ENCODE measurements at places on chromosomes 1 and 21.

GRCh38 chr21:36229181-36229580 is 72.6 kb downstream of the DOP1B start:
- DNase-seq = no peak

- DNase-seq = no peak
Measured at GRCh38 chr1:94878329-94878728, 48.6 kb downstream of the CNN3 start.

GRCh38 chr1:185980891-185981290 is 246.7 kb downstream of the HMCN1 start:
- DNase-seq = no peak

DNA sequence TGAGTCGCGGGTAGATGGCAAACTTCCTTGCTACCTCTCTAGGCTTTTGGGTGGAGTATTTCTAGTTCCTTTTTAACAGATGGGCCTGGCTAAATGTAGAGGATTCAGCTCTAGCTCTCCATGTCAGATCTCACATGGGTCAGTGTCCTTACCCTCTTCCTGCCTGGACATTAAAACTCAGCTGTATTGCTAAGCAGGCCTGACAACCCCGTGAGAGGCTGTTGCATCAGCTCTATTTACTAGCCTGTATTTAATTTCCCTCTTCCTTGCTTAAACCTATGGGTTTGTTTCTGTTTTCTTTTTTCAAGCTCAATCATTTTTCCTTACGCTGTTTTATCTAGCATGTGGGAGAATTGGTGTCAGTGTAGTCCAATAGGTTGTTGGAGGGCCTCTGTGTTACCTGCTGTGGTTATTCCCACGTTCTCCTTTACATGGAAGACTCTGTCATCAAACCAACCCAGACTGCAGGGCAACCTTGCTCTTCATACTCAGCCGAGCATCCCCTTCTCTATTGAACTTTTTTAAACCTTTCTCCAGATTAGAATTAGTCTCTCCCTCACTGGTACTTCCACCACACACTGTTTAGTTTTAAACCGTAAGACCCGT is 79.5 kb upstream of the BACH1 start:
- no peak for DNase-seq

DNA sequence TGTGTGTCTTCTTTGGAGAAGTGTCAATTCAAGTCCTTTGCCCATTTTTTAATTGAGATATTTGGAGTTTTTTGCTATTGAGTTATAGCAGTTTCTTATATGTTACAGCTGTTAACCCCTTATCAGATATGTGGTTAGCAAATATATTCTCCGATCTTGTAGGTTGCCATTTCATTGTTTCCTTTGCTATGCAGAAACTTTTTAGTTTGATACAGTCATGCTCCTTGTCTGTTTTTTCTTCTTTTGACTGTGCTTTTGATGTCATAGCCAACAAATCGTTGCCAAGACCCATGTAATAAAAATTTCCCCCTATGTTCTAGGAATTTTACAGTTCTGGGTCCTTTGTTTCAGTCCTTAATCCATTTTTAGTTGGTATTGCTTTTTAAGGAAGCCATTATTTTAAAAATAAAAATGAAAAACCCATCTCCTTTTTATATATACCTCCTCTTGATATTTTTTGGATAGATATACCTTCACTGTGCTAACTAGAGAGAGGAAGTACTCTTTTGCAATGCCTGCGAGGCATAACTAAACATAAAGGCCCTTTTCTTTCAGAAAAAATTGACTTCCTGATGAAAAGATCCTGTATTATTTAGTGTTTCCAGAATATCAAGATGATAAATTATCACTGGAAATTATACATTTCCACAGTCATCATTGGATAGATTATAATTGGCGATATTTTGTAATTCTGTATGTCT is 127.8 kb downstream of the HS2ST1 start:
- DNase-seq = no peak

DNA sequence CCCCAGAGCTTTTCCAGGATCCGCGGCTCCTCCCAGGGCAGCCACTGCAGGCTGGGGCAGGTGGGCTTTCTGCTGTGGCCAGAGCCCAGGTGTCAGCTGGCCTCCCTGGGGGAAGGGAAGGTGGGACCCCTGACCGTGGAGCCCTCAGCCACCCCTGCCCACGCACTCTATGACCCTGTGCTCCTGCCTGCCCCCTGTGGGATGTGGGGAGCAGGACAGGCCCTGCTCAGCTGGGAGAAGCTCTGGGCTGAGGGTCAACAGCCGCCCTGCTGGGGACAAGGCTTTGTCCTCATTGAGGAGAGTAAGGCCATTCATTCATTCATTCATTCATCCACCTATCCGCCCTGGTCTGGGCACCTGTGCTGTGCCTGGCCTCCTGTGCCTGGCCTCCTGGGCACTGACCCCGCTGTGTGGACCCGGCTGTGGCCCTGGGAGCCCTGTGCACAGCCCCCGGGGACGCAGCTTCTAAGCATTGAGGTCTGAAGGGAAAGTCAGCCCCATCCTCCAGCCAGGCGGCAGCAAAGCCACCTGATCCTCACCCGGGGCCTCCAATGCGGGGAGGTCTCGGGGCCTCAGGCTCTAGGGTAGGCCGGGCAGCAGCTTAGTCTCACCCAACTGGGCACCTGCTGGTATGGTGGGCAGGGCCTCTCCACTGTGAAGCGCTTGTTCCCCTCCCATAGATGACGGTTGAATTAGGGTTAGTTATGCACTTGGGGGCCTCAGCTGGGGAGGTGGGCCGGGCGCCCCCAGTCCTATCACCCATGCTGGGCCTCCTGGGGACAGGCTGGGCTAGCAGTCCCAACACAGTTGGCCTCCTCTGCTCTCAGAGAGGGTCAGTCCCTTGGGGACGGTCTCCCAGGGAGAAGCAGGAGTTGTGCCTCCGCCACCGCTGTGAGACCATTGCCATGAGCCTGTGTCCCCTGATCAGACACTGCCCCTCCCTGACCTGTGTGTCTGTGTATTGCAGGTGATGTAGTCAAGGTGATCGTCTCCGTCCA is 6.0 kb downstream of the TNFRSF14 start:
- no peak for DNase-seq

DNA sequence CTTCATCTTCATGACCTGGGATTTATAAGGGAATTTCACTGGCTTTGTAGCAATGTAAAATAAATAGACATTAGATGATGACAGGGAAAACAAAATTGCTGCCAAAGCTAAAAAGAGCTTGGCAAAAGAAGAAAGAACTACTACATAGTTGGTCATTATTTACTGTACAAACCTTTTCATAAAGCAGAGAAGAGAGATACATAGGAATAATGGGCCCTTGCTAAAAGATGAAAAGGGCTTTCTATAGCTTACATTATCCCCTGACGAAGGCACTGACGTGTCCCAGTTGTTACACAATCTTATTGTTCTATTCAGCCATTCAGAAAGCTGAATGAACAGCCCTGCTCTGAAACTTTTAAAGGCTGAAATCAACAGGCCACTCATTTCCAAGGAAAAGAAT is 57.1 kb downstream of the ZC3H11B start:
- no peak for DNase-seq

DNA sequence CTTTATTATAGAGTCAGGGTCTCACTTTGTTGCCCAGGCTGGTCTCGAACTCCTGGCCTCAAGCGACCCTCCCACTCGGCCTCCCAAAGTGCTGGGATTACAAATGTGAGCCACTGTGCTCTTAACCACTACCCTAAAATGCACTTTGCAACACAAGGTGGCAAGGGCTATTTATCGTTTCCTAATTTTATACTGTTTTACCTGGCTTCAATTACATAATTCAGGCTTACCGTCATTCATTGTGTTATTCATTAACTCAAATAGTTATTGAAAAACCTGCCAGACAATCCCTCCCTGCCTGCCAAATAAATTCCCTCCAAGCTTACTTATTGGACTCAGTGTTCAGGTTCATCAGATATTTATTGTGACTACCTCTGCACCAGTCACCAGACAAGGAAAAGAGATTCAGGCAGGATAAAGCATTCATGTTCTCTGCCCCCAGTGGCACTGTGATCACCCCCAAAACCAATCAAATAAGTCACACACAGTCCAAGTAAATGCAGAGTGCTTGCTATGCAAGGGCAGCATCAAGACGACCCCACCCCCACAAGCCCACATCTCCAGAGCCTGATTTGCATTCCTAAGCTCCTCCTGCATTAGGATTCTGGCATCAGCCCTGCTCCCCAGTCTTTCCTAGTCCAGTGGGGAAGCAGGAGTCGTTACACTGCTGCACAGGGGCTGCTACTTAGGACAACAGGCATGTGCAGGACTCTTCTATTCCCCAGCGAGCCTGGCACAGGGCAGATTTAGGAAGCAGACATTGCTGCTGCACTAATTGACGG is 8.1 kb downstream of the PAQR7 start:
- no peak for DNase-seq

All from activated CD4-positive, alpha-beta T cell treated with anti-CD3 and anti-CD28 coated beads, Interleukin-2, amount 50 U/mL, for 4 hours (primary cell).